ENCODE measurements at places on chromosomes 4 and X. TPM values are rescaled to one million over a fixed set of nuclear protein-coding genes. Genes with fewer than 3 reads are reported as not detected.

- no peak for DNase-seq
Observed at GRCh38 chrX:6678313-6678712, 143.4 kb upstream of the VCX3A start.

DNA sequence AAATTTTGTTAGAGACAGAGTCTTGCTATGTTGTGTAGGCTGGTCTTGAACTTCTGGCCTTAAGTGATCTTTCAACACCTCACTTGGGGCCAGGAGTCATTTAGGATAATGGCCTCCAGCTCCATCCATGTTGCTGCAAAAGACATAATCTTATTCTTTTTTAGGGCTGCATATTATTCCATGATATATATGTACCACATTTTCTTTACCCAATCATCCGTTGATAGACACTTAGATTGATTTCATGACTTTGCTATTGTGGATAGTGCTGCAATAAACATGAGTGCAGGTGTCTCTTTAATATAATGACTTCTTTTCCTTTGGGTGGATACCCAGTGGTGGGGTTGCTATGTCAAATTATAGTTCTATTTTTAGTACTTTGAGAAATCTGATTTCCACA, 140.9 kb upstream of the LCORL start:
- DNase-seq = no peak

DNA sequence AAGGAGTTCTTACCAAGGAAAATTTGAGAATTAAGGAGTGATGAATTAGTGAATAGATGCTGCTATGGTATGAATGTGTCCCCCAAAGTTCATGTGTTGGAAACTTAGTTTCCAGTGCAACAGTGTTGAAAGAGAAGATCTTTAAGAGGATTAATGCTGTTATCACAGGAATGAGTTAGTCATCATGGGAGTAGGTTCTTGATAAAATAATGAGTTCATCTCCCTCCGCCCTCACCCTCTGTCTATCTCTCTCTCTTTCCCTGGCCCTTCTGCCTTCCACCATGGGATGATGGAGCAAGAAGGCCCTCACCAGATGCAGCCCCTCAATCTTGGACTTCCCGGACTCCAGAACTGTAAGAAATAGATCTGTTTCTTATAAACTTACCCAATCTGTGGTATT, 38.3 kb upstream of the KLHL8 start:
- no peak for DNase-seq

DNA sequence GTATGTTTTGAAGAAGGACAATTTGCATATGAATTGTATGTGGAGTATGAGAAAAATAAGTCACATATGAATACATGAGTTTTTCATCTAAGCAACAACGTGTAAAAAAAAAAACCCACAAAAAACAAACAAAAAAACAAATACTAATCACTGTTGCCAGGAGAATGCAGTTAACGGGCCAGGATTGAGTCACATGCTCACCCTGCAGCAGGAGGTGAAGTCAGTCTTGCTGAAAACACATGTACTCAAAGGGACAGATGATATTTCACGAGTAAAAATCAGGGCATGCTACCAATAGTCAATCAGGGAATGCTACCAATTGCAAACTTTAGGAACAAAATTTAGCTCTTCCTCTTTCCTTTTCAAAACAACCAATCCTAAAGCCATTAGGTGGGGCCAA, 10.4 kb upstream of the DCLK2 start:
- no peak for DNase-seq

DNA sequence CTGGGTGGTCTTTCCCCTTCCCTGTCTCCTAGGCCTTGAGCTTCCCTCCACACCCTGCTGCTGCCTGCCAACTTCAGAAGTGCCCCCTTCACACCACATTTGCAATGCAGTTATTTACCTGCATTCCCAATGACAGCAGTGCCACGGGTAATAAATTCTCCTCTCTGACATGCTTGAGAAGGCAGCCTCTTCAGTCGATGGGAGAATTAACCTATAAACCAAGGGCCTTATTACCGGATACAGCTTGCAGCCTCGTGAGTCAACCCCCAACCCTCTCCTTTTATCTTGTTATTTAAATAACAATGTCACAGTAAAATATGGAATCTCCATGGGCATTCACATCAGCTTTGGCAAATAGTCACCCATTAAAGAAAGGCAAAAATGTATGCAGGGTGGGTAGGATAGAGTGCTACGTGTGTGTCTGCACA, 34.7 kb upstream of the LGI2 start:
- no peak for DNase-seq

GRCh38 chr4:155599085-155599484, 67.6 kb upstream of the GUCY1A1 start:
- DNase-seq = no peak

DNA sequence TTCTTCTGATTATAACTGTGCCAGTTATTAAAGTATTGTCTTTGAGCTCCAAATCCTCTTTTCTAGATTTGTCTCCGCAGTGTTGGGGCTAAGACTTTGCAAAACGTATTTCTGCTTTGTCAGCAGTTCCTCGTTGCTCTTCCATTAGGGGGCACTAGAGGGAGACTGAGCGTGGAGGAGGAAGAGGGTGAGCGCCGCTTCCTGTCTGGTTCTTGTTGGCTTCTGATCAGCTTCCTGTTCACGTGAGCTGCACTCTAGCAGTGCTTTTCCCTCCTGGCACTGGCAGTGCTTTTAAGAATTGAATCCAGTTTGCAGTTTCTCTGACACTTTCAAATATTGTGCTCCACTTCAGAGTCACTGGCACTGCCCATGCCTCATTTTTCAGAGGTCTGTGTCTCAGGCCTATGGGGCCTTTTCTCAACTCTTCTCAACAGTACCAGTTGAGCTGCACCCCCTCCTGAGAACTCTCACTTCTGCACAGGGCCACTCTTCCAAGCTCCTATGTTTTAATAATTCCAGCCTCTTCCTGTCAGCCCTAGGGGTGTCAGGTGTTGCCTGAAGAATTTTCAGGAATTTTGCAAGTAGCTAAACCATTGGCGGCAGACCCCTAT, 54.4 kb upstream of the LCORL start:
- DNase-seq = peak; percentile 40

DNA sequence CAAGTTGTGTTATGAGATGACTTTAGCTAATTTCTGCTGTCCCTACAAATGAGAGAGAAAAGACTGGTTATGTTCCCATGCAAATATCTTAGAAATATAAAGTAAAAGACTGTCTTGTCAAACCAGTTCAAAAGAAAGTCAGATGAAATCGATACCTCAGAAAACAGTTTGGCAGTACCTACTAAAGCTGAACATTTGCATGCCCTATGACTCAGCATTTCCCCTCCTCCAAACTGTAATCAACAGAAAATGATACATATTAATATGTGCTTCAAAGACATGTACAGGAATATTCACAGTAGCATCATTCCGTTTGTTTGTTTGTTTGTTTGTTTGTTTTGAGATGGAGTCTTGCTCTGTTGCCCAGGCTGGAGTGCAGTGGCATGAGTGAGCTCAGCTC, 90.3 kb downstream of the ARX start:
- DNase-seq = no peak

DNA sequence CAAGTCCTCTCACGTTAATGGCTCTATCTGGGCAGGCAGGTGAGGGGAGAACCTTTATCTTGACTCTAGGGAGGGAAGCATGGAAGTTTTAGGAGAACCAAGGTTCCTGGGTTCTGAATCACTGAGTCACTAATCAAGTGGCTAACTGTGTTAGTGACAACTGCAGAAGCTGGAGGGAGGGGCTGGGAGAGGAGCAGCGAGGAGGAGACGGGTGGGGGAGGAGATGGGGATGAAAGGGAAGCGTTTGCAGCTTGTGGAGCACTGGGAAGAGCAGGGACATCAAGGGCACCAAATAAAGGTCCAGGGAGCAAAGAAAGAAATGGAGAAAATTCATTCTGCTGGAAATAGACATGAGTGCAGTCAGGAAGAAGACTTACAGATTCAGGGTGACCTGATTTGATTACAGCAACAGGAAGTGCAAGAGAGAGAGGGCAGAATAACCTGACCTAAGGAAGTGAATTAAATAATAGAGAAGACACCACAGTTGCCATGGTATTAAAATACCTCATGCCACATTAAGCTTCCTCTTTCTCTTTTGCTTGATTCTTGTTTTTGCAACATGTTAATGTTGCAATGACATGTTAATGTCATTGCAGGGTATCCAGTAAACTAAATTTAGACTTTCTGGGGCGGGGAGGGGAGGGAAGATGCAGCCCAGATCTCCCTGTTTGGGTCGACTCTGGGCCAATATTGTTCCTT, 4.5 kb upstream of the SETD7 start:
- no peak for DNase-seq

DNA sequence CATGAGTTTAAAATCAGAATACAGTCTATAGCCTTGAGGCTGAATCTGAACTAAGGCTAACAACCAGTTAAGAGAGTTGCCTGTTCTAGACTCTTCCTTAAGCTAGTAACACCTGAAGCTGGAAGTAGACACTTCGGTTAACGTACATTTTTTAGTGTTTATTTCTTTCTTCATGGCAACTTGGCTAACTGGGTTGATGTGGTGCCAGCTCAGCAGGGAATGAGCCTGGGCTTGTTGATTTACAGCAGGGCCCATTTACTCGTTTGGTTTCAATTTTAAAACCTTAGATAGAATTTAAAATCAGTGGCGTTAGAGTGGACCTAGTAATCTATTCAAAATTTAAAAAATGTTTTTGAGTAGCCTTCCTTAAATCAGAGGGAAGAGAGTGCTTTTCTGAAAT, 137.6 kb upstream of the ESX1 start:
- DNase-seq = no peak

GRCh38 chr4:41487868-41488440, 50.0 kb upstream of the LIMCH1 start:
- no peak for DNase-seq

Gene MAGEE1
- 5.3 TPM for total RNA-seq

All from activated naive CD8-positive, alpha-beta T cell treated with anti-CD3 and anti-CD28 coated beads for 36 hours (primary cell).